ENCODE measurements at places on chromosomes 12 and 14.

- DNase-seq: no peak
These were observed 49.4 kb downstream of the PROX2 start for GRCh38 chr14:74826574-74826973.

DNA sequence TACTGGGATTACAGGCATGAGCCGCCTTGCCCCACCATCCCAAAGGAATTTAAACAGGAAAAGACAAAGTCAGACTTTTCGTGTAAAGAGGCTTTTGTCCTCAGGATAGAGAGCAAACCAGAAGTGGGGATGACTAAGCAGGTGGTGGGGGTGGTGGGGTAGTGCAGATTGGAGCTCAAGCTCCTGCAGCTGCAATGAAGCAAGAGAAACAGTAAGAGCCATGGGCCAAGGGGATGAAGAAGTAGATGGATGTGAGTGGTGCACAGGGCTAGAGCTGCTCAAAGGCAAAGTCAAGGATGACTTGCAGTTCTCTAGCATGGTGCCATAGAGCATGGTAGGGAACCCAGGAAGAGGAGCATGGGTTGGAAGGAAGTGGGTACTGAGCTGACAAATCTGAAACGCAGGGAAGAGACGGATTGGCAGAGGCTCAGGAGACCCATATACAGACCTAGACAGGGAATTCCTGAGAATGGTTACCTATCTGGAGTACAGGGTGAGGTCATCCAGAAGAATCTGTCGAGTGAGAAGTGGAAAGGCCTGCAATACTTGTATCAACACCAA lies 11.4 kb upstream of the RNF34 start:
- no peak for DNase-seq

- DNase-seq: no peak
These were observed 35.1 kb downstream of the SENP1 start for GRCh38 chr12:48070731-48071130.

DNA sequence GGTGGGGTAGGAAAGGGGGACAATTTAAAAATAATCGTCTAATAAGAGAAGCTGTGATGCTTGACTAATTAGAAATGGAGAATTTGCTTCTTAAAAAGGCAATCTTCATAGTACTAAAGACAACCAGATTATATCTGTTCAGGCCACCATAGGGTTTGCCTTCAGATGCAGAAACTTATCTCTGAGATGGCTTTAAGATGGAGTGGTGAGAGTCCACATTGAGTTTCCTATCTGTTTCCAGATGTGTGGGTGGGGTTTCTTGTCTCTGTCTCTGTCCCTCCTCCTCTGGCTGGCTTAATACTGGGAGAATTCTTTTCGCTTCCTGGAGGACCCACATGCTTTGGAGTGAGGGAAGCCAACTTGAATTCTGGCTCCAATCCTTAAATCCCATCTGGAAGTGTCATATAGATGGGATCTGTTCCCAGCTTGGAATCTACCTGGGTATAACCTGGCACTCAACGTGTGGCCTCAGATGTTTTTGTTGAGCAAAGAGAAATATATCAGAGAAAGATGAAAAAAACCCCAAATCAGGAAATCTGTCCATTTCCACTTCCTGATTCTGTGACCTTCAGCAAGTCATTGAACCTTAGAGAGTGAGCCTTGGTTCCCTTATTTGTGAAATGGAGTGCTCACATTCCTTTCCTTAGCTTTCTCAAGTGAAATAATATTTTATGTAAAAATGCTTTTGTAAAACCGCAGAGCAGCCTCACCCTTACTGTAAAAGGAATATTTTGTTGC lies 66.4 kb downstream of the CHST11 start:
- DNase-seq: no peak

- DNase-seq: no peak
These were observed 31.2 kb downstream of the RHOF start for GRCh38 chr12:121762269-121762668.

DNA sequence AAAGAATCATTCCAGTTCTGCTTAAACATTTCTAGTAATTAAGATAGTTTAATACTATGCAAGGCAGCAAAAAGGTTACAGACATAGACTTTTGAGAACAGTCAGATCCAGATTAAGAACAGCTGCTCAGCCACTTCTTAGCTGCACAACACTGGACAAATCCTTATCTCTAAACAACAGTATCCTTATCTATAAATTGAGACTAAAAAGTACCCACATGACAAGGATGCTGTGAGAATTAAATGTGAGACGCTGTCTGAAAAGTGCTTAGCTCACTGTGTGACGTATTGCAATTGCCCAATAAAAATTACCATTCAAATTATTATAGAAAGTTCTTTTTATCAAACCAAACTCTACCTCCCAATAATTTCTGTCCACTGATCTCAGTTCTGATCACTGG lies 35.5 kb downstream of the BORCS5 start:
- DNase-seq: no peak

GRCh38 chr12:56571121-56571520 lies 49.5 kb downstream of the RBMS2 start:
- DNase-seq: no peak

- no peak for DNase-seq
These were observed 40.2 kb upstream of the BCL7A start for GRCh38 chr12:121981456-121981855.

- no peak for DNase-seq
These were observed 706.9 kb upstream of the STXBP6 start for GRCh38 chr14:25756876-25757275.

DNA sequence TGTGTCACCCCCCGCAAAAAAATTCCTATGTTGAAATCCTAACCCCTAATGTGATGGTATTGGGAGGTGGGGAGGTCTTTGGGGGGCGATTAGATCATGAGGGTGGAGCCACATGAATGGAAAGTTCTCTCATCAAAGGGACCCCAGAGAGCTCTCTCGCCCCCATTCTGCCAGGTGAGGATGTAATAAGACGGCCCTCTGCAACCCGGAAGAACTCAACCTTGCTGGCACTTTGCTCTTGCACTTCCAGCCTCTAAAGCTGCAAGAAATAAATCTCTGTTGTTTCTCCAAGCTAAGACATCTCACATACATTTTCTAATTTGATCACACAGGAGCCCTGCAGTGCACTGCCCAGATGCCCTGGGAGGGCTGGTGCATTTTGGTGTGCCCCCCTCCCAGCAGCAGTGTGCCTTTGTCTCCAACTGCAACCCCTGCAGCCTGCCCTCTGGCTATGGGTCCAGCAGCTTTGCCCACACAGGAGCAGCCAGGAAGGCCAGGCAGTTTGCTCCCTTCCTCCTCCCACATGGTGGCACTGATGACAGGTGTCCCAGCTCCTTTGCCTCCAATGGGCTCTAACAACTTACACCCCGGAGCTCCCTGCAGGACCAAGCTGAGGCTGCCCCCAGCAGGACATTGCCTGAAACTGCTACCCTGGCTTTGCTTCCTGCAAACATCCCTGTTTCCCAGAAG lies 59.3 kb downstream of the C14orf132 start:
- DNase-seq: no peak

DNA sequence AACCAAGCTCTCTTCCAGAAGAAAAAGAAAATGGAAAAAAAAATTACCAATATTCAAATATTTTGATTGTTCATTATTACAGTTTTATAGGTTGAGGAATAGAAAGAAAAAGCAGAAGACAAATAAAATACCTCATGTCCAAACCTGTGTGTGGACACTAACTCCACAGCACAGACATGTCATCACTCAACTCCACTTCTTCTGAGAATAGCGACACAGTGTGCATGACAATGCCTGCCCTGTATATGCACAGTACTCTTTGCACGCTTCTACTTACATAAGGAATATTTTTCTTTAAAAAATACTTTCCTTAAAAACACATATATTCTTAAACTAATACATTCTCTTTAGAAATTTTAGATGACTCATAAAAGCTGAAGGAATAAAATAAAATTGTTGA lies 81.1 kb downstream of the HMGA2 start:
- DNase-seq: no peak

GRCh38 chr12:6759741-6760140 lies 6.4 kb upstream of the PTMS start:
- DNase-seq: no peak

- no peak for DNase-seq
These were observed 73.6 kb downstream of the RFLNA start for GRCh38 chr12:124368421-124369032.

DNA sequence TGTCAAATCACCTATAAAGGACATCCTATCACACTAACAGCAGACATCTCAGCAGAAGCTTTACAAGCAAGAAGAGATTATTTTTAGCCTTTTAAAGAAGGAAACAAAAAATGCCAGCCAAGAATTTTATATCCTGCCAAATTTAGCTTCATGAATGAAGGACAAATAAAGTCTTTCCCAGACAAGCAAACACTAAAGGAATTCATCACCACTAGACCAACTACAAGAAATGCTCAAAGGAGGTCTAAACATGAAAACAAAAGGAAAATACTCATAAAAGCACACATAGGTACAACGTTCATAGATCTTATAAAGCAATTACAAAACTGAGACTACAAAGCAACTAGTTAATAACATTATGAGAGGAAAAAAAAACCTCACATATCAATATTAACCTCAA lies 20.7 kb upstream of the STAB2 start:
- DNase-seq: no peak

DNA sequence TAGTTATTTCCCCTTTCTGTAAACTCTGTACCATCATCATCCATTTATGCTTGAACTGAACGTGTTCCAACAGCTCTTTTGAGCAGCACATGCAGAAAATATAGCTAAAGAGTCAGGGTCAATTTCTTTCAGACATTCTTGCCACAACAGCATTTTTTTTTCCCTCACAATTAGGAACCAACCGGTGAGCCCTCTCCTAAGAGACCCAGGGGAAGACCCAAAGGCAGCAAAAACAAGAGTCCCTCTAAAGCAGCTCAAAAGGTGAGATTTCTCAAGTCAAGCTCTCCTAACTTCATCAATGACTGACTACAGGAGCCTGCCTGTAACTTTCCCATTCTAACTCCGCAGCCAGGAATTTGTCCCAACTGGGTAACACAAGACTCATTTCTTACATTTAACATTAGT lies 3.5 kb downstream of the HMGA2 start:
- DNase-seq: no peak

DNA sequence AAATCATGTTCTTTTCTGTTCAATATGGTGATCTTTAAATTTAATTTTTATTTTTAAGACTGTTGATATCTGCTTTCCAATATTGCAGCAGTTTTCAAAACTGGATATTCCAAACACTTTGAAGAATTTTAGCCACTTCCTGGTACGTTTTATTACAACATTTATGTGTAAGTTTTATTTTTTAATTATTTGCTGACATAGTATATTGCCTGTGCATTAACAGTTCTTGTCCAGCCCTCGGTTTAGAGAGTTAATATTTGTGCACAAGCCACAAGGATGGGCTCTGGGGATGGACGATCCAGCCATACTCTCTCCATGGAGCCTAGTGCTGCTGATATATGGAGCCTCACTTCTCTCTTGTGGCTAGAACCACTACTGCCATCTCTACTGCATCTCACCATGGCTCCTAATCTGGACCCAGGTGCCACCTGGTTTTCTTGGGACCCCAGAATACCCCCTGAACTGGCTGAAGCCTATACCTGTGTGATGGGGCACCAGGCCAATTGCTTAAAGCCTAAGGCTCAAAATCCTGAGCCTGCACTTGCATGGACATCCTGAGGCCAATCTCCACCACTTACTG lies 262.5 kb downstream of the RASSF9 start:
- no peak for DNase-seq

- no peak for DNase-seq
These were observed 7.6 kb upstream of the RILPL1 start for GRCh38 chr12:123540899-123541662.

GRCh38 chr14:38339696-38340095 lies 83.8 kb upstream of the CLEC14A start:
- DNase-seq: no peak

DNA sequence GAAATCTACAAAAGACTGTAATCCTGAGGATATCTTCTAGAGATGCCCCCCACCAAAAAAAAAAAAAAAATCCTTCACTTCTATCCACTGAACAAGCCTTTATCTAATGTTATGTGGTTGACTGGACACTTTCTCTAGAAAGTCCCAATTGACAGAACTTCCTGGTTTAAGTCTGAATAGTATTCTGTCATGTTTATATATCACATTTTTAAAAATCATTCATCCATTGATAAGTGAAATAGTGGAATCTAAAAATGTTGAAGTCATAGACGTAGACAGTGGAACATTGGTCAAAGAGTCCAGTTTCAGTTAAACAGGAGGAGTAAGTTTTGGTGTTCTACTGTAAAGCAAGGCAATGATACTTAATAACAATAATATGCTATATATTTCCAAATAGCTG lies 297.0 kb downstream of the SSPN start:
- no peak for DNase-seq
